ENCODE measurements at places on chromosomes 3 and 15.

- DNase-seq = no peak
These were observed 142.5 kb upstream of the MBNL1 start for GRCh38 chr3:152126260-152126659.

GRCh38 chr3:171306631-171307030 is 153.6 kb downstream of the TNIK start:
- DNase-seq = no peak

DNA sequence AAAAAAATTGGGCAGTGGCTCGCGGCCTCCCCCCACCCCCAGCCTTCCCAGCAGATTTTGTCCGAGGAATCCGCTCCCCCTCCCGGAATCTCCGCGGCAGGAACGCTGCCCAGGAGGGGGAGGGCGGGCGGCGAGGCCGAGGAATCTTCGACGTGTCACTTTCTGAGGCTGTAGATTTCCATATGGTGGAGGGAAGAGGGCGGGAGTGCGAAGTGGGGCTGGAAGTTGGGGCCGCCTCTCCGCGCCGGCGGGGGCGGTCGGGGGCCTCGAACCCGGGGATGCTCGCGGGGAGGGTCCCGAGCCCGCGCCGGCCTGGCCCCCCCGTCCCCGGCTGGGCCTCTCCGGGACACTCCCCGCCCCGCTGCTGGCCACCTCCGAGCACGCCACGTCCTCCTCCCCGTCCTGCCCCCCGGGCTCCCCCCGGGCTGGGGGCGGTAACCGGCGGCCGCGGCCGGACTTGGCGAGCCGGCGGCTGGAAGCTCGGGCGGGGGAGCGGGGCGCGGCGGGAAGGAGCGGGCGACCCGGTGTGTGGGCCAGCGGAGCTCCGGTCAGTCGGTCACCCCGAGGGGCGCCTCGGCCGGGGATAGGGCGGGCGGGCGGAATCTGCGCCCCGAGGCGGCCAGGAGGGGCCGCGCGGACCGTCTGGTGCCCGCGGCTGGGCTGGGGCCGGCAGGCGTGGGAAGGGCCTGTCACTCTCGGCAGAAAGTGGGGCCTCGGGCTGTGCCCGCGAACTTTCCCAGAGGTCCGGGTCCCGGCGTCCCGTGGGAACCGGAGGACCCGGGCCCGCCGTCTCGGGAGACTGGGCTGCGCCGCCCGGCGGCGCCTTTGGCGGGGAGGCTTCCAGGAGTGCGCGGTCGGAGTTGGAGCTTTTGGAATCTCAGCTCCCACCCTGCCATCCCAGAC is 951 bp downstream of the FNDC3B start:
- DNase-seq = peak; percentile 35

- DNase-seq = no peak
These were observed 13.8 kb downstream of the PTPN9 start for GRCh38 chr15:75565062-75565970.

All from stimulated activated CD4-positive, alpha-beta T cell treated with anti-CD3 and anti-CD28 coated beads, Interleukin-4, amount 100 ng/mL, for 1 hour (primary cell).